ENCODE measurements at places on chromosomes 3 and 15. TPM values are rescaled to one million over a fixed set of nuclear protein-coding genes. Genes with fewer than 3 reads are reported as not detected.

The DNASE1L3 gene
- not detected for total RNA-seq

The DPH3 gene
- 31.2 TPM for total RNA-seq

The RARB gene
- 1.4 TPM for total RNA-seq

The TMCO5A gene
- not detected for total RNA-seq

The LDHAL6B gene
- not detected for total RNA-seq

The UBE3A gene
- total RNA-seq, result 84.2 TPM

The PSMA4 gene
- total RNA-seq, result 595 TPM

The CCDC13 gene
- total RNA-seq, result not detected

The GHSR gene
- total RNA-seq, result not detected

The SOX2 gene
- 584 TPM for total RNA-seq

The SCG3 gene
- 0.15 TPM for total RNA-seq

The TMEM115 gene
- total RNA-seq, result 28.0 TPM
